ENCODE measurements at places on chromosomes 11 and 22.
A peak's percentile ranks its signal among the peaks of the same experiment; 100 is the strongest.

DNA sequence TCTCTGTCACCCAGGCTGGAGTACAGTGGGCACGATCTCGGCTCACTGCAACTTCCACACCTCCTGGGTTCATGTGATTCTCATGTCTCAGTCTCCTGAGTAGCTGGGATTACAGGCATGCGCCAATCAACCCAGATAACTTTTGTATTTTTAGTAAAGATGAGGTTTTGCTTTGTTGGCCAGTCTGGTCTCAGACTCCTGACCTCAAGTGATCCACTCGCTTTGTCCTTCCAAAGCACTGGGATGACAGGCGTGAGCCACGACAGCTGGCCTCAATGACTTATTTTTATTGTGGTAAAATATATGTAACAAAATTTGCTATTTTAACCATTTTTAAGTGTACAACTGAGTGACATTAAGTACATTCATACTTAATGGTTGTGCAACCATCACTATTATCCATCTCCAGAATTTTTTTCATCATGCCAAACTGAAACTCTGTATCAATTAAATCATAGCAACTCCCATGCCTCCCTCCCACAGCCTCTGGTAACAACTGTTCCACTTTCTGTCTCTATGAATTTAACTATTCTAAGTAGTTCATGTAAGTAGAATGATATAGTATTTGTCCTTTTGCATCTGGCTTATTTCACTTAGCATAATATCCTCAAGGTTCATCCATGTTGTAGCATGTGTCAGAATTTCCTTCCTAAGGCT is 50.7 kb upstream of the CWF19L2 start:
- no peak for DNase-seq

GRCh38 chr22:41672780-41673509 is 15.7 kb downstream of the SNU13 start:
- DNase-seq: peak; percentile 20

DNA sequence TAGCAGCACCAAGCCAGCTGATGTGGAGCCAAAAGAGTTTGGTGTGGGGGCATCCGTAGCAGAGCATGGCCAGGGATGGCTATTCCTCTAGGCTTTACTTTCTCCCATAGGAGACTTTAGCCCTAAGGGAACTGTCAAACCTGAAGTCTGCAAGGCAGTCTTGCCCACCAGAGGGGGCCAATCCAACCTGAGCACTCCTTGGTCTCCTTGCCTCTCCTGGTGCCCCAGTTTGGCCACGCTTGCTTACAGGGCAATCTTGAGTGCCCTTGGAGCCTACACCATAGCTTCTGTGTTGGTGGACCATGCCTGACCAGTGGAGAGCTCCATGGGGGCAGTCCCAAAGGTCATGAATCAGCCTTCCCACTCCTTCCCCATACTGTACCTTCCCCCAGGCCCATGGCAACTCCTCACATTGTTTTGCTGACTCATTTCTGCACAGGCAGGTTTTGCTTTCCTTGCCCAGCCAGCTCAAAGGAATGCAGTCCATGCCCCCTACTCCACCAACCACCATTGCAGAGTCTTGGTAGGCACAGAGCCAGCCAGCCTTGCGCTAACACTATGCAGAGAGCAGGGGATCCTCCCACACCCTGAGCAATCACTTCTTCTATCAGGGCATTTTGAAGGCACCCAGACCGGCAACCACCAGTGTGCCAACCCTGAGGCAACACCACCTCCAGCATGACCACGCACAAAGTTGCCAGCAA is 1421.2 kb upstream of the RAG2 start:
- DNase-seq: peak; percentile 3

- DNase-seq: no peak
Observed at GRCh38 chr11:92738276-92738675, 231.2 kb upstream of the MTNR1B start.

- peak; percentile 18 for DNase-seq
Observed at GRCh38 chr11:6968816-6969215, 42.6 kb downstream of the ZNF215 start.

- no peak for DNase-seq
Observed at GRCh38 chr22:20809538-20810185, 35.7 kb downstream of the SERPIND1 start.

GRCh38 chr11:9266132-9266736 is 1.1 kb upstream of the DENND5A start:
- DNase-seq: no peak

DNA sequence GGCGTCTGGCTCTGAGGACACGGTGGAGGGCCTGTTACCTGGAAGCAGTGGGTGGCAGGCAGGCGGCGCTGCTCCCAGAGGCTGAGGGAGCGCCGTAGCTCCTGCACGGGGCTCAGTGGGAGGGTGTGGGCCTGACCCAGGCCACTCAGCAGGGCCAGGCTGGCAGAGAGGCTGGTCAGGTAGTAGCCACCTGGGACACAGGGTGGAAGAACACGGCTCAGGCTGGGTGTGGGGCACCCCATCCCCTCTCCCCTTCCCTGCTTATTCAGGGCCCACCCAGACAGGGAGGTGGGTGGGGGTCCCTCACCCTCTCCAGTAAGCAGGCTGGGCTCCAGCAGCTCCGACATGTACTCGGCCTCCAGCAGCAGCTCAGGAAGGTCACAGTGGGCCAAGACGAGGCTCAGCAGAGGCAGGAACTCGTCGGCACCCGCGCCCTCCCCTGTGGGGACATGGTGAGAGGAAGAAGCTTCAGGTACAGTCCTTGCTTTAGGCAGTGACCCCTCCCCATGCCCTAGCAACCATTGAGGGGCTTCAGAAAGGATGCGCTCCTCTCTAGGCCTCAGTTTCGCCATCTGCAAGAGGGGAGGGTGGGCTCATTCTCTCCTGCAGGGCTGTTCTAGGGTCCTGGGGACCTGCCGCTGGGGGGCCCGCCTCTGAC is 2.9 kb downstream of the RIN1 start:
- DNase-seq: no peak

GRCh38 chr22:39135092-39135896 is 17.2 kb downstream of the CBX7 start:
- DNase-seq: peak; percentile 48

DNA sequence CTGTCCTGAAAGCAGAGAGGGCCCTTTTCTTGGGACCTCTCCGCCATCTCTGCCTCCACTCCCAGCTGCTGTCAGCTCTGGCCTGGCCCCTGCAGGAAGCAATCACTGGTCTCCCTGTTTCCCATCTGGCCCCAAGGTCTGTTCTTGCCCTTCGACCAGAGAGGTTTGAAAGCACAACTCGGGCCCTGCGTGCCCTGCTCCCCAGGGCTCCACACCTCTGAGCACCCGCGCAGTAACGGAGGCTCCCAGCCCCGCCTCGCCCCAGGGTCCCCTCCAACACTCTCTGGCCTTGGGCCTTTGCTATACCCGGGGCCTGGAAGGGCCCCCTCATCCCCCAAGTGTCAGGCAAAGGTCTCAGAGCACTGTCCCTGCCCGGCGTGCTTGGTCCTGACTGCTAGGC is 7.8 kb upstream of the CD81 start:
- DNase-seq: no peak

- DNase-seq: no peak
Observed at GRCh38 chr22:31103111-31103510, 4.3 kb downstream of the SELENOM start.

DNA sequence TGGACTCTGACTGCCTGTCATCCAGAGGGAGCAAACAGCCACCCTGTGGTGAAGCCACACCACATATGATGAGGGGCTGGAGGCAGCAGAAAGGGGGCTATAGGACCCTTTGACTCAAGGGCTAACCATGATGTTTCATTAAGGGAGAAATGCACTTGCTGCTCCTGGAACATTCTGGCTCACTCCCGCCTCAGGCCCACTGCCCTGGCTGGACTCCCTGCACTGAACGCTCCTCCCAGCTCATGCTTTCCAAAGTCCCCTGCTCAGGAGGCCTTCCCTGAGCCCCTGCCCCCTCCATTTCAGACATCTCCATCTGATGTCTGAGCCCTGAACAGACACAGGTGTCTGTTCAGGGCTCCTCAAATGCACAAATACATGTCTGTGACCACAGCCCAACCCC is 69.1 kb downstream of the CDKN1C start:
- no peak for DNase-seq

DNA sequence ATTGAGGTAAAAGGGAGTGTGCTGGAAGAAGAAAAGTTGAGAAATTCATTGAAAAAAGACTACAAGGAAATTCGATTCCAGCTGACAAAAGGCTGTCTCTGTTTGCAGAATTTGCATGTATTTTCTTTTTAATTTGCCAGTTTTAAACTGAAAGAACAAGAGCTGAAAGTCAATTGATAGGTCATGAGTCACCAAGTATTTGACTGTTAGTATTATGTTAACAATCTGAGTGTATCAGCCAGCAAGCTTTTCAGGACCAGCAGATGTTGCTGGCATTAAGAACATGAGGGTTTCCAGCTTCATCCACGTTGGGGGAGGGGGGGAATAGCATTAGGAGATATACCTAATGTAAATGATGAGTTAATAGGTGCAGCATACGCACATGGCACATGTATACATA is 726.7 kb downstream of the METTL15 start:
- peak; percentile 81 for DNase-seq
